ENCODE measurements at places on chromosomes 7 and 10. TPM values are rescaled to one million over a fixed set of nuclear protein-coding genes. Genes with fewer than 3 reads are reported as not detected.

Gene CAV2
- total RNA-seq, result 81.9 TPM

DNA sequence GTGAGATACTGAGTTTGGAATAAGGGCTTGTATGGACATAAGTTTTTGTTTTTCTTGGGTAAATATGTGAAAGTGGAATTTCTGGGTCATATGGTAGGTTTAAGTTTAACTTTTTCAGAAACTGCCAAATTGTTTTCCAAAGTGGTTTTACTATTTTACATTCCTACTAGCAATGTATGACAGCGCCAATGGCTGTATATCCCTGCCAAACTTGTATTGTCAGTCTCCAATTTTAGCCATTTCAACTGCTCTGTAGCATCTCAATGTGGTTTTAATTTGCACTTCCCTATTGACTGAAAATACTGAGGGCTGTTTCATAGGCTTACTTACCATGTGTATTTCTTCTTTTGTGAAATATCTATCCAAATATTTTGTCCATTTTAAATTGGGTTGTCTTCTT is 90.5 kb upstream of the ZNF32 start:
- DNase-seq, result no peak

Gene HYAL4
- not detected for total RNA-seq

Gene RELN
- 5.0 TPM for total RNA-seq

DNA sequence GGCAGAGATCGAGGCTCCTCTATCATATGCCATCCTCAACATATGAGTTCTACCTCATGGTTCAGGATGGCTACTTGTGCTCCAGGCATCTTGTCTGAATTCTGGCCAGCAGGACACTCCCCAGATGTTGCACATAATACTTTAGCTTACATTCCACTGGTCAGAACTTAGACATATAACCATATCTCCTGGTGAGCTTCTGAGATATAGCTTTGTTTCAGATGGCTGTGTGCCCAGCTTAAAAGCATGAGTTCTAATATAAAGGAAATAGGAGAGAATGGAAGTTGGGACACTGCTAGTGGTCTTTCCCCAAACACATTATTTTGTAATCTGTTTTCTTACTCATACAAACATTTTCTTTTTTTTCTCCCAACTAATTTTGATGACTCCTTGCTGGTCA is 50.8 kb upstream of the IFRD1 start:
- DNase-seq, result no peak

Gene TMEM184A
- total RNA-seq, result not detected

Gene ZNF37A
- total RNA-seq, result 15.9 TPM

- no peak for DNase-seq
Measured at GRCh38 chr10:100468978-100469377, 6.2 kb downstream of the WNT8B start.

- DNase-seq, result no peak
Measured at GRCh38 chr10:35910234-35910633, 268.1 kb upstream of the FZD8 start.

Gene GPR22
- total RNA-seq, result not detected

GRCh38 chr7:111012799-111013675 is 77.9 kb upstream of the LRRN3 start:
- DNase-seq, result no peak

GRCh38 chr7:12494687-12495024 is 75.9 kb upstream of the SCIN start:
- no peak for DNase-seq

All from posterior vena cava (tissue), 2 donors.